Epithelial cell of proximal tubule (primary cell): ENCODE measurements at places on chromosomes 11 and 22. TPM values are rescaled to one million over a fixed set of nuclear protein-coding genes. Genes with fewer than 3 reads are reported as not detected.

DNA sequence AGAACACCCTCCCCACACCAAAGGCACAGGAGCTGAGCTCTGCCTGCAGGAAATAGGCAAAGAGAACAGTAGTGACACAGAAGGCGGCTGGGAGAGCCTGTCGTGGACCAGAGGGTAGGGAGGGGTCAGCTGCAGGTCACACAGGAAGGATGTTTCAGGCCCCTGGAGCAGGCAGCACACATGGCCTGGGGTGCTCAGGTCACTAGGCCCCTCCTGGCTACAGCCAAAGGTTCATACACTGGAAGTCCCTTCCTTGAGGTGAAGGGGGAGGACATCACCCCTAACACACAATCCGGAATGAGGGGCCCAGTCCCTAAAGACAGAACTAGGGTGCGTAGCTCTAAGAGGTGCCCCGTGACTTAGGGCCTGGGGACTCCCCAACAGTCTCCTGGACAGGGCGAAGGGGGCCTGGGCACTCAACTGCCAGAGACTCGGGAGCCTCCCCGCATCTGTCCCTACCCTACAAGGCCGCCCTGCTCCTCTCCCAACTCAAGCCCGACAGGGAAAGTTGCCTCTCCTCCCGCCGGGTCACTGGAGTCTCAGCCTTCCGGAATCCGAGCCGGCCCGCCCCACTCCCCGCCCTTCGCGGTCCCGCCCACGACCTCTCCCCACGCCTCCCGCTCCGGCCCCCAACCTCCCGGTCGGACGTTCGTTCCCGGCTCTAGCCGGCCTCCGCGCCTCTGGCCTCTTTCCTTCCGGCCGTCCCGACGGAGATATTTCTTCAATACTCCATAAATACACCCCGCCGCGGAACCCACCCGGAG lies at the start of gene CYB5R2:
TSS of gene CYB5R2 (minus strand) at position 541 of the 764 bp plus-strand sequence. CDS start 675 bp downstream, outside the sequence.
- DNase-seq, result no peak

Gene ELFN2
- 4.6 and 11.7 TPM in 2 replicates for total RNA-seq

Gene CBLIF
- not detected in 2 replicates for total RNA-seq

- no peak for DNase-seq
These were observed 414.6 kb upstream of the LARGE1 start for GRCh38 chr22:34334893-34335292.

GRCh38 chr11:74839446-74839845 lies 90.8 kb downstream of the RNF169 start:
- DNase-seq, result no peak

- DNase-seq, result no peak
These were observed 46.7 kb upstream of the DRD2 start for GRCh38 chr11:113521737-113522517.

GRCh38 chr11:69213316-69213715 lies 57.6 kb downstream of the SMIM38 start:
- peak; percentile 10 for DNase-seq

Gene PHF21B
- total RNA-seq, result 0.07 and 2.0 TPM in 2 replicates

DNA sequence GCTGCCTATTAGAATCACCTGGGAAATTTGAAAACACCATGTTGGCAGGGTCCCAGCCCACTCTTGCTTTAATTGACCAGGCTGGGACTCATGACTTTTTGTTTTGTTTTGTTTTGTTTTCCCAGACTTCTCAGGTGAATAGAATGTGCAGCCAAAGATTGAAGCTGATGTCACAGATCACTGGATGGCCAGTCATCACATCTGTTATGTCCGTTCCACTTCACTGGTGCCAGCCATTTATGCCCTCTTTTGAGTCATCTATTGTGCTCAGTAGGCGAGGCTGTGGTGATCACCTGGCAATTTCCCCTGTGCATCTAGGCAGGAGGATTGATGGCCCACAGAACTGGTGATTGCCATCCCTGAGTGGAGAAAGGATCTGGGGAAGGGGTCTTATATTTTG lies 297.3 kb downstream of the INSC start:
- DNase-seq, result peak; percentile 98

DNA sequence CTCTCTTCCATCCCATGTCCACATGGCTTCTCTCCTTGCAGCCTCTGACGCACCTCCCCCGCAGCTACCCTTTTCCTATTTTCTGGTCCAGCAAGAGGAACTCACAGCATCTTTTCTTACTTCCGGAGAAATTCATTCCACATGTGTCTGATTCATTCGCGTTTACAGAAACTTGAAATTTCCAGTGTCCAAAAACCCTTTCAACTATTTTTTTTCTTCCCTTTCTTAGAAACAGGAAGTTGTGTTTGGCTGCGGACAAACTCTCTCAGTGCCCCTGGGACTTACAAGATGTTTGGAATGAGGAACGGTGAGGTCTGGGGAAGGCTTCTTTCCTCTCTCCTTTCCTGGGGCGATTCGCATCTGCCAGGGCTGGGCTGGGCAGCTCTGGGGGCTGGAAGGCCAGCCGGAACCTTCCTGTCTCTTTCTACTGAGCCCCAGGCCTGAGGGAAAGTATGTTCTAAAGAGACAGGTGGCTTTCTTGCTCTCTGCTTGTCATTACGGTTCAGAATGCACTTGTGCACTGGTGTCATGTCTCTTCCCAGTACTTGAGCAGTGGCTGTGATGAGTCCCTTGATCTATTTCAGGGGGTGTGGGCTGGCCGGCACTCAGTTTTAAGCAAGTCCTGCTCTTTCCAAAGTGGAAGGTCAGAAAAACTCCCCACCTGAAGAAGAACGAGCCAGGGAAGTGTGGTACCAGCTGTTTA lies 27.5 kb downstream of the ADAMTS8 start:
- DNase-seq, result no peak

Gene TPBGL
- total RNA-seq, result not detected in 2 replicates

Gene C11orf87
- total RNA-seq, result not detected in 2 replicates

Gene NECTIN1
- 4.7 and 6.6 TPM in 2 replicates for total RNA-seq

GRCh38 chr11:111714522-111714921 lies 51.7 kb downstream of the PPP2R1B start:
- DNase-seq, result no peak

DNA sequence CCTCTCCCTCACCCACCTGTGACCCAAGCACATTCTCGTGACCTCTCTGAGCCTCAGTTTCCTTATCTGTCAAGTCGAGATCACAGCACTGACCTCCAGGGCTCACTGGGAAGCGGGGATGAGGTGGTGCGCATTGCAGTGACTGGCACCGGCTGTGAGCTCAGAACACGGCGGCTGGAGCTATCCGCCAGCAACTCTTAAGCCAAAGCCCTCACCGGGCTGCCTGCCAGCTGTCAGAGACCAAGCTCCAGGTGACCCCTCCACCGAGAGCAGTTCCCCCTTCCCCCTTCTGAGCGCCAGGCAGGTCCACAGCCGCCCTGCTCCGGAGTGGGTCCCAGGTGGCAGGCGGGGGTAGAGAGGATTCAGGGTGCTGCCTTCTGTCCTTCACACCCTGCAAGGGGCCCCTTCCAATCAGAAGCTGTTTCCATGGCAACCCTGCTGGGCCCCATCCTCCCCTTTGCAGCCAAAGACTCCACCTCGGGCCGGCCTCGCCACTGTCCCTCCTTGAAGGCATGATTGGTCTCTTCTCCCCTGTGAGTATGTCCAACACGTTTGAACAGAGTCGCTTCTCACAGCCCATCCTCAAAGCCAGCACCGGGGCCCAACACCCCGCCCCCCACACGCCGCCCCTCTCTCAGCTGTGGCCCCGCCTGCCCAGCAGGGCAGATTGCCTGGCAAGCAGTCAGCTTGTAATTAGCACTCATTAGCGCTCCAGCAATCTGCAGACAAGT lies 98.7 kb downstream of the WNT7B start:
- DNase-seq, result no peak

GRCh38 chr11:30364139-30364836 lies 41.4 kb downstream of the ARL14EP start:
- DNase-seq, result no peak

GRCh38 chr11:2267851-2268728 lies 2.3 kb downstream of the ASCL2 start:
- no peak for DNase-seq

- no peak for DNase-seq
These were observed 4.2 kb downstream of the ELF5 start for GRCh38 chr11:34509336-34509876.

Gene PLEKHB1
- 2.5 and 4.6 TPM in 2 replicates for total RNA-seq

Gene KRTAP5-11
- not detected in 2 replicates for total RNA-seq

Gene CD3E
- not detected in 2 replicates for total RNA-seq

- no peak for DNase-seq
These were observed 14.6 kb downstream of the TRMU start for GRCh38 chr22:46350121-46350520.

- DNase-seq, result no peak
These were observed 10.7 kb upstream of the CTSF start for GRCh38 chr11:66579017-66579606.

Gene APOBEC3F
- total RNA-seq, result 1.7 and 8.5 TPM in 2 replicates

DNA sequence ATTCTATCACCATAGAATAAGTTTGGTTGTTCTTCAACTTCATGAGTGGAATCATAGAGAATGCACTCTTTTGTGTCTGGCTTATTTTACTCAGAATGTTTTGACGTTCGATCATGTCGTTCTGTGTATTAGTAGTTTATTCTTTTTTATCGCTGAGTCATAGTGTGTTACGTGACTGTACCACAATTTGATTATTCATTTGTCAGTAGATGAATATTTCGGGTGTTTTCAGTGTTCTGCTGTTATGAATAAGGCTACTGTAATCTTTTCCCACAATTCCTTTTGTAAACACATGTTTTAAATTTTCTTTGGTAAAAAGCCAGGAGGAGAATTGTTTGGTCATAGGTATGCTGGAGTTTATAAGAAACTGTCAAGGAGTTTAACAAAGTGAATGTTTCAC lies 279.9 kb upstream of the B3GAT1 start:
- no peak for DNase-seq

DNA sequence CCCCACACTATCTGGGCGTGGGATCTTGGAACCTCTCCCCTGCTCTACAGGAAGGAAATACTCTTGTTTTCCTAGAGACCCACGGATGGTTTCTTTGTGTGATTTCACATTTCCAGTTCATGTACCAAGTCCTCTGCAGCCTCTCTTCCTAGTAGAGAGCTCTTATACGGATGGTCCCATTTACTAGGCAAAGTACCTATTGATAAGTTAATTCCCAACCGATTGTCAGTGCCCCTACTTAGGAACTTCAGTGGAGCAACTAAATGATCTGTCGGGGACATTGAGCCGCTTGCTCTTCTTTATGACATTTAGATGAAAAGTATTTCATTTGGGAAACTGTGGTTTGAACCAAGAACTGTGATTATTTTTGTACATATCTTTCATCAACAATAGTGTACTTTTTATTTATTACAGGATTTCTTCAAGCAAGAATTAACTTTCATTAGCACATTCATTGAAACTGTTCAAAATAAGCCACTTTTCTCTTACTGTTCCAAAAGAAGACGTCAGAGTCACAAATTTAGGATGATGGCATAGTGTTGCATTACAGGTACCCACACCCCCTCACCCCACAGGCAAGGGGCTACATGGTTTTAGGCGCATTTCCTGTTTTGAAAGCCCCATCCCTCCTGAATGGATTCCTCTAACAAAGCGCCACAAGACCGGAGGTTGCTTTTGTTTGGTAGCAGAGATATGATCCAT lies 34.2 kb downstream of the ELMOD1 start:
- no peak for DNase-seq

GRCh38 chr11:45332276-45332934 lies 46.3 kb upstream of the SYT13 start:
- no peak for DNase-seq

Gene TMPRSS5
- total RNA-seq, result 0.07 and 0.63 TPM in 2 replicates

DNA sequence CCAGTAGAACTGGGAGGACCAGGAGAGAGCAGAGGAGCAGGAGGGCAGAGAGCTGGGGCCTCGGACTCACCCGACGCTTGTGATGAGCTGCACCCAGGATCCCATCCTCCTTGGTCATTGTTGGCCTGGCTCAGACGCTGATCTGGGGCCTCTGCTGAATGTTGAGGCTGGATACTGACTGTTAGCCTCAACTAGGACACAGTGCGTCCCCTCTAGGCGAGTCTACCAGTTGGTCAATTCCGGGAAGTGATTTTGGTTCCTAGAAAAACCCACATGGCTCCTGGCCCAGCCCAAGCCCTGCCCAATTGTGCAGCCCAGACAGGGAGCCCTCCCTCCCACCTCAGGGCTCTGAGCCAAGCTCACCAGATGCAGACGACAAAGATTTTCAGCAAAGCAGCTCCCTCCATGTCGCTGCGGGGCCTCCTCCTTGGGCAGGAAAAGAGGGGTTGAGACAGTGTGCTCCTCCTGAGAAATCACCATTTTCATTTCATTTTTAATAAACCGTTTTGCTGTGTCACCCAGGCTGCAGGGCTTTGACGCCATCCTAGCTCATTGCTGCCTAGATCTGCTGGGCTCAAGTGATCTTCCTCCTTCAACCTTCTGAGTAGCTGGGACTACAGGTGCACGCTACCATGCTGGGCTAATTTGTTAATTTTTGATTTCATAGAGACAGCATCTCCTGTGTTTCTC lies at the start of gene APOL4:
TSS of gene APOL4 (minus strand) at position 180 of the 690 bp plus-strand sequence. CDS start at position 105, 75 bp downstream.
- DNase-seq, result no peak

Gene CSRP3
- not detected in 2 replicates for total RNA-seq

GRCh38 chr11:19766810-19767209 lies 54.2 kb downstream of the NAV2 start:
- no peak for DNase-seq

- DNase-seq, result no peak
These were observed 227.2 kb upstream of the E2F8 start for GRCh38 chr11:19467904-19468303.

Gene CHRDL2
- not detected in 2 replicates for total RNA-seq
